ENCODE measurements at places on chromosomes 5 and 9.
A peak's percentile ranks its signal among the peaks of the same experiment; 100 is the strongest.

- no peak for DNase-seq
Measured at GRCh38 chr5:110195288-110195687, 505.6 kb downstream of the MAN2A1 start.

DNA sequence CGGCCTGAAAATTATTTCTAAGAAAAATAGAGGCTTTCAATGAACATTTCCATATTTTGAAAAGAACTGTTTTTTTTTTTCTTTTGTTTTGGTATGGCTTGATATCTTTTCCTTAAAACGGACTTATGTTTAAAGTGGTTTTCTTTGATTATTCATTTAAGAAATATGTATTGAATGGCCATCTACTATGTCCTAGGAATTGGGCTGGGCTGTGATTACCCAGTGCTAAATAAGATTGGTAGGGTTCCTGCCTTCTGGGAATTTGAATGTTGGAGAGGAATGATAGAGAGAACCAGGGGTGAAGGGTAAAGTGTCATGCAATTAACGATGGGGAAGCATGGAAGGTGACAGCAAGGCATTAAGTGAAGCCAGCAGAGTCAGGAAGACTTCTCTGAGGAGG is 33.2 kb downstream of the TNFSF8 start:
- no peak for DNase-seq

- no peak for DNase-seq
Measured at GRCh38 chr5:61319388-61320146, 12.5 kb upstream of the ZSWIM6 start.

- DNase-seq: no peak
Measured at GRCh38 chr5:83145241-83145640, 67.9 kb downstream of the XRCC4 start.

DNA sequence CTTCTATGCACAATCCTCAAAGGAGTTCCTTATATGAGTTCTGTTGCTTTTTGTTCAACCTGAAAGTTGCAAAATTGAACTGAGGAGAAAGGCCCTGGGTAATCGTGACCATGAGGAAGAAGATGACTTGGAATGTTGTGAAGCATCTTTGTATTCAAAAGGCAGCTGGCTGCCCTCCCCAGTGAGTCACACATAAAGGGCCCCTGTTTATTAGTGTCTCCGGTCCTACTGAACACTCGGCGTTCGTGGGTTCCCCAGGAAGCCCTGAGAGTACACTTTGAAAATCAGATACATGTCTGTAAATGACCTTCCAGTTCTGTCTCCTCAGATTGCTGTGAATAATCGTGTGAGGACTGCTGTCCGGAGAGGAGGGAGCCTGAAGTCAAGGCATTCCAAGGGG is 73.6 kb downstream of the C9orf153 start:
- DNase-seq: no peak

- no peak for DNase-seq
Measured at GRCh38 chr5:172312286-172312685, 28.7 kb upstream of the UBTD2 start.

- DNase-seq: no peak
Measured at GRCh38 chr9:123431581-123431980, 75.6 kb downstream of the CRB2 start.

DNA sequence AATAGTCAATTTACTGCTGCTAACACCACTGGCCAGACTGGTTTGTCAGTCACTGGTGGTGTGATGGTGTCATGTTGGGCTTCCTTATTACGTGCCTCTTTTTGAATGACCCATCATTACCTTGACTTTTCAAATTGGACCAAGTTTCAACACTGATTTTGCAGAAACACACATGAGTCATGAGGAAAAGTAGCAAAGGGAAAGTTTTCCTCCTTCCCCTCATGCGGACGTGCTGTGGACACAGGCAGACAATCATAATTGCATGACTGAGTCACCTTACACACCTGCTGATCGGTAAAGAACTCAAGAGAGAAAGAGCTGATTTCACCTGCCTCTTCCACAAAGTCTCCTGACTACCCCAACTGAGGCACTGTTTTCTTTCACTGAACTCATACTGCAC is 324.5 kb downstream of the ARRDC3 start:
- DNase-seq: peak; percentile 58

- no peak for DNase-seq
Measured at GRCh38 chr9:99054581-99054980, 50.3 kb upstream of the TGFBR1 start.

DNA sequence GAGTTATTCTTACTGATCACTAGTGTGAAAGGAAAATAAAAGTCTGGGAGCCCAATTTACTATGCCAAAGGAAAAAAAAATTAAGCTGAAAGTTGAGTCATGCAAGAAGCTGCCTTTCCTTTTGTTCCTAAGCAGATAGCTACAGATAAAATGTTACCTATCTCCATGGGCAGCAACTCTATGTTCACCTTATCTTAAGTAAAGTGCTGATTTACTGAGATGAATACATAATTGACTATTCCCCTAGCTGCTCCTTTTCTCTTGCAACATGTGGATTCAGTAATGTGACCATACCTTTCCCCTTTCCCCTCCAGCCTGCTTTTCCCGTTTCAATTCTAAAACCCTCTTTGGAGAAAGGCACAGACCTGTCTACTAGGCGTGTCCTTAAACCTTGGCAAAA is 62.7 kb upstream of the NR5A1 start:
- no peak for DNase-seq

GRCh38 chr5:176844706-176845391 is 34.5 kb downstream of the UNC5A start:
- no peak for DNase-seq

- no peak for DNase-seq
Measured at GRCh38 chr5:80738466-80738865, 83.7 kb upstream of the DHFR start.

GRCh38 chr5:160887780-160888179 is 35.8 kb upstream of the ATP10B start:
- no peak for DNase-seq

GRCh38 chr5:131977212-131977604 is 31.7 kb upstream of the MEIKIN start:
- no peak for DNase-seq

- no peak for DNase-seq
Measured at GRCh38 chr9:69683927-69684326, 11.8 kb upstream of the APBA1 start.
